ENCODE measurements at places on chromosomes 11 and 22.

- DNase-seq, result peak; percentile 81
These were observed 11.7 kb downstream of the CXCR5 start for GRCh38 chr11:118895093-118896039.

GRCh38 chr11:118996926-118997626 is 862 bp upstream of the CENATAC start:
- peak; percentile 71 for DNase-seq

GRCh38 chr22:44354288-44354687 is 41.5 kb upstream of the SHISAL1 start:
- DNase-seq, result no peak

- no peak for DNase-seq
These were observed 20.2 kb downstream of the NF2 start for GRCh38 chr22:29623553-29624169.

DNA sequence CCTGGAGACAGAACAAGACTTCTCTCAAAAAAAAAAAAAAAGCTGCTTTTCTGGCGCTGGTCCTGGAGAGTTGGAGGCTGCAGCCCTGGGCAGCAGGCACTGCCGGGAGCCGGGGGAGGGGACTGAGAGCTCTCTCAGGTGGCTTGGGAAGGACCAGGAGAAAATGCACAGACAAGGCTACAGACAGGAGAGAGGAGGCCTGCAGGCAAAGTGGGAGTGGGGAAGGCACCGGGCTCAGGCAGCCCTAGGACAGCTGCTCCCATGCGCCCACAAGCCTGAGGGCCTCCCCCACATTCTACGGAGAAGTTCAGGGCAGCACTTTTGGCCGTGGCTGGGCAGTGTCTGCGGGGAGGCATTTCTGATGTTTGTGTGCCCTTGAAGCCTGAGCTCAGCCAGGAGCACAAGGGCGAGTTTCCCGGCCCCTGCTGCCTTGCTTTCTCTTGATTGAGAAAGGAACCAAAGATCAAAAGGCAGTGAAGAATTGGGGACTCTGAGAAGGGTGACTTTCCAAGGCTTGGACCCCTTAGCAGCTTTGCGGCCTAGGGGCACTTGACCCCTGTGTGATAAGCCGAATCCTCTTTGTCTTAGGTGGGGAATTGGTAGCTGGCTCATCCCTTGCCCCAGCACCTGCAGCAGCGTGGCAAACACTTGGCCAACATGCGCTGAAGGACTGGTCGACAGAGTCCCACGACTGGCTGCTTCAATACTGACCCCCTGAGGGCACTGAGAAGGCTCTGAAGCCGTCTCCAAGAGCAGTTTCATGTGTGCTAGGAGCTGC is 35.3 kb downstream of the PPM1F start:
- DNase-seq, result no peak

DNA sequence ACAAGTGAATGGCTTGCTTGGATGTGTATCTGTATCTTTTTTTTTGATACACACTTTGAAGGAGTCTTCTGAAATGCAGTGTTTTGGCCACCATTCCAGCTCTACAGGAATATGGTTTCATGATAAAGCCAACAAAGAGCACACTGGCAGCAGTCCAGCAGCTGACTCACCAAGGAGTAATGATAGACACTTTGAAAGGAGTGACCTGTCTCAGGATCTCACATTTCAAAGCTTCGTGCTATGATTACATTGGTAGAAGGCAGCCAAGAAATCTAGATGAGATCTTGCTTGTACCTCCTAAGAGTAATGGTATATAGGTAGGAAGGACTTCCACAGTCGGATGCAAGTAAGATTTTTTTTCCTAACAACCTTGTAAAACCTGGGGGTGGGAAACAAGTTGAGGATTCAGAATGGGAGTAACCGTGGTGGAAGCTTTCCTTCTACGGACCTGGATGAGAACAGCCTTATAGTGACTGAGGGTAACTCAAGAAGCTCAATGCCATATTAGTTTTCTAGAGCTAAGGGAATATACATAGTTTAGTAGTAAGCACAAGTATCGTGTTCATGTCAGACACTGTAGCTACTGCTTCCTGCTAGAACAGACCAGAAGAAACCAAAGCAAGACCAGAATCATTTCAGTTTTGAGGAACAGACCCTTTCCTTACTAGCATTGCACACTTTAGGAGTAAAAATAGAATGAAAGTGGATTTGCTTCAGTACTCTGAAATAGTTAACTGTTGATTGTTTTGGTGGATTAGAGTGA is 25.0 kb downstream of the MTMR3 start:
- DNase-seq, result no peak

DNA sequence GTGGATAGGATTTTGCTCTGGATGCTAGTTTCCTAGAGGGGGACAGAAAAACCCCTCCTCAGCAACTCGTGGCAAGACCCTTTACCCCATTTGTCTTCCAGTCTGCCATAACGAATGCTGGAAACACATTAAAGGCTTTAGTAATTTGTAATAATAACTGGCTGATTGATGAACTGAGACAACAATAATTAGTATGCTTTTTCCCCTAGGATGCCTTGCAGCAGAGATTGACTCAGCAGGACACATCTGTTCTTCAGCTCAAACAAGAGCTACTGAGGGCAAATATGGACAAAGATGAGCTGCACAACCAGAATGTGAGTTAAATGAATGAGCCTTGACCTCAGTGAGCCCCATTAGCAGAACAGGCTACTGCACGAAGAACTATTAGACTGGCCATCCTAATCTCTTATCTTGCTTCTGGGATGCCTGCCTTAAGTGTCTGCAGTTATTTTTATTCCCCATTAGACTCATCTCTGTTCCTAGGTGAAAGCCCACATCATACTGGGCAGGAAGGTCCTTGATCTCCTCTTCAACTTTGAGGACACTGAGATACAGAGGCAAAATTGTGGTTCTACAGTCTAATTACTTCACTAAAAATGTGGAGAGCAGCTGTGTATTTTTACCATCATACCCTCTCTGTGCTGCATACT is 32.9 kb upstream of the DLAT start:
- no peak for DNase-seq

GRCh38 chr11:34214961-34215805 is 109.8 kb downstream of the NAT10 start:
- DNase-seq, result no peak
